ENCODE measurements at places on chromosomes 5 and 9.

DNA sequence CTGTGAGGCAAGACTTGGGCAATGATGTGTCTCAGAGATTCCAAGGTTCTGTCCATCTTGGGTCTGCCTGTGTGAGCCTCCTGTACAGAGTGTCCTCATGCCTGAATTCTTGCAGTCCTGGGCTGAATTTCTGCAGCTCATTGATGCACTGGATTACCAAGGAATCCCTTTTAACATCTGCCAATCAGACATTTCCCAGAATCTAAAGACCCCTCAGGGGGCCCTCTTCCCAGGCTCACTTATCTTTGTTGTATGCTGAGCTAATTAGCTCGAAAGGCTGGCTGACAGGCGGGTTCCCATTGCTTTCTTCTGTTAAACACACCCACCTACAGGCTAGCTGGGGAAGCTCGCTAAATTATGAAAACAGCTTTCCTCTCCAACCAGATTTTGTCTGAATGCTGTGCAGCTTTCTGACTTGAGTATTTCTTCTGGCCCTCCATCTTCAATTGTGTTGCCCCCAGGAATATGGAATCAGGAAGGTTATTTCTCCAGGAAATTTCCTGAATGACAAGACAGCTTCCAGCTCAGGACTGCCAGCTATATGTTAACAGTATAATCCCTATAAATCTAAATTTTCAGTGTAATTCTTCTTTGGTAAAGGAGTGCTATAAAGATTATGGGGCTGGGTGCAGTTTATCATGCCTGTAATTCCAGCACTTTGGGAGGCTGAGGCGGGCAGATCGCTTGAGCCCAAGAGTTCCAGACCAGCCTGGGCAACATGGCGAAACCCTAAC, at the start of gene LIX1:
Gene LIX1 (minus strand): TSS at position 91 of the 734 bp plus-strand sequence. CDS start 35 bp downstream, at position 56.
- peak; percentile 58 for DNase-seq

GRCh38 chr9:36566813-36567221, 5.9 kb upstream of the MELK start:
- DNase-seq, result no peak

DNA sequence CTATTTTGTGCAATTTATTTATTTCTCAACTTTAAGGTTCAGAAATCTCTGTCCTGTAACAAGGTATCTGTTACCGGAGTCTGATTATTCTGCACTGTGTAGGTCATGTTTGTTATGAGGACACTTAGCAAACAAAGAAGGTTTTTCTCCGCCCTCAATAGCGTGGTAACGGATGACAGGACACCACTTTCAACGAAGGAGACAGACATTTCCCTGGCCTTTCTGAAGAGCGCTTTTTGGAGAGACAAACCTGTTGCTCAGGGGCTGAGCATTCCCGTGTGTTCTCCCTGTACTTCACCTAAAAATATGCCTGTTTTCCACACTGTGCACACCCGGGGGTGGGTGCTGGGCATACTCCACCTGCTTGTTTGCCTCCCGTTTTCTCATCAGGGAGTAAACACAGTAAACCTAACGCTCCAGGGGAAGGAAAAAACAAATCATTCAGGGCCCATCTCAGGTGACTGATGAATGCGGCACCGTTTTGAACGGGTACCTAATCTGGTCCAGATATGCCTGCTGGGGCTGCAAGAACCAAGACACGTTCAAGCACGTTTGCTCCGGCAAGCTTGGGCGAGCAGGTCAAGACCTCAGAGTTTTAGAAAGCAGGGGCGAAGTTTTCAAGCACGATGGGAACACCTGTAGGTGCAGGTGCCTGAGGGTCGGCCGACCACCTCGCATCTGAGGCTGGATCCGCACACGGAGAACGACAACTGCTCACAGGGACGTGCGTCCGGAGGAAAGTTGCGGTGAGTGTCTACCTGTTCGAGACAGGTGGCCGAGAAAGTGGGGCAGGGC, 859 bp downstream of the RETREG1 start:
- peak; percentile 24 for DNase-seq

DNA sequence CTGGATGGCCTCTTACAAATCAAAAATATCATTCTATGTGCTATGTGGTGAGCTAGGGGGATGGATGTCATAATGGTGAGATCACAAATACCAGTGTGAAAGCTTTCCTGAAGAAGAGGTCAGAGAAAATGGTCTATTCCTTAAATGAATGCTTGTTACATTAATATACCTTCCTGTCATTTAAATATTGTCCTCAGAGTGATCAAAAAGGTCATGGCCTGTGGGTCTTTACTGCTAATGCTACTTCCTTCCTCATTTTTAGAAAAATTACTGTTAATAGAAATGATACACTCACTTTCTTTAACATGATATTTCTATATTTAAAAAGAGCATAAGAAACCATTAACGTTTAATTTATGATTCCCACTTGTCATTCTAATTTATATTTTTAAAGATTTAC, 9.7 kb downstream of the OMD start:
- no peak for DNase-seq

DNA sequence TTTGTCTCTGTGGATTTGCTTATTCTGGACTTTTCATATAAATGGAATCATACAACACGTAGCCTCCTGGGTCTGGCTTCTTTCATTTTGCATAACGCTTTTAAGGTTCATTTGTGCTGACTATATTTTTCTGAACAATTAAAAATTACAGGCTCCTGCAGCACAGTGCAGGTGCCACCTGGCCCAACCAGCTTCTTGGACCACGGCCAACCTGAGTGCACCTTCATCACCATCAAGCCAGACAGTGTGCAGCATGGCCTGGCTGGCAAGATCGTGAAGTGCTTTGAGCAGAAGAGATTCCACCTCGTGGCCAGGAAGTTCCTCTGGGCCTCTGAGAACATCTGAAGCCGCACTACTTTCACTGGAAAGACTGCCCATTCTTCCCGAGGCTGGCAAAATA, 53.5 kb upstream of the COL15A1 start:
- DNase-seq, result no peak

DNA sequence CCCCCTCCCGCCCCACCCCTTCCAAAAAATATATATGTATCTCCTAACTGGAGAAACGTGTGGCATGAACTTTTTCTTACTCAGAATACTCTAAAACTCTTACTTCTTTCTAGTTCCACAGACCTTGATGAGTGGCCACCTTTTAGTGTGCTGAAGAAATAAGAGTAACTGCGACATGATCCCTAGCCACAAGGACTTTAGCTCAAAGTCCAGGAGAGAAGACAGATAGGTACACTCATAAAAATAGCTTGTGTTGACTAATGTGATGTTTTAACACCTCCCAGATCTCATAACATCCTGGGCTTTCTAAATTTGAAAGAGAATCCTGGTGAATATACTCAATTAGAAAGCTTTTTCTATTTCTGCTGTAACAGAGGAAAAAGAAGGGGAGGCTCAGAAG, 1005.0 kb upstream of the DMAC1 start:
- DNase-seq, result no peak

DNA sequence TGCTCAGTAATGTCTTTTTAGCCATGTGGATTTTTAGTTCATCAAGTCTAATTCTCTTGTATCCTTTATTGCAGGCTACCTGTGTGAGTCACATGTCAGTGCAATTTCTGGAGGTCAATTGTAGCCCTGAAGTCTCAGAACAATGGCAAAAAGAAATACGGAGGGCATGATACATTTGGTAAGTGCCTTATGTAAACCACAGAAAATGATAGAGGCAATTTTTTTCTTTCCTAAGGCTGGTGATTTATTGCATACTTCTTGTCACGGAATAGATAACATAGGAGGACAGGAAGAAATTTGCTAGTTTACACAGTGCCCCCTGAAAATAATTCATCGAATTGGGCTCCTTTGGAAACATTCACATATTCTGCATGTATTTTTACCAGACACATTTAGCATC, 235.9 kb downstream of the DMRTA1 start:
- no peak for DNase-seq

Measured in GM20000 (cell line).